Hematopoietic multipotent progenitor cell treated with erythropoietin and hydrocortisone succinate and interleukin-3 and kit ligand, for 8 days (in vitro differentiated cells): ENCODE measurements at places on chromosomes 11 and 22.

DNA sequence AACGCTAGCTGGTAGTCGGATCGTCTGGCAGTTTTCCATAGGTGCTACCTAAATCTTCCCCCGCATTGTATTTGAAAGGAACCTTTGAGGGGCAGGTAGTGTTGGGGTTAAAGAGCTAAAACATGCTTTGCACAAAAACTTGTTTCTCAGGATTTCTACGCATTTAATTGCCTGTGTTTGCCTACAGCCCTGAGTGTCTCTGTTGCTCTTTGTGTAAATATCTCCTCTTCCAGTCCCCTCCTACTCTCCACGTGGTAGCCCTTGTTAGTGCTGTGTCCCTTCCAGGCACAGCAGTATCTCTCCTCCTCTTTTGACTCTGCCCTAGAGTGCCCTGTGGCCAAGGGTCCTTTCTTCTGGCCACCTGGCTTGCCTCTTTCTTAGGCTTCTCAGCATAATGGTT lies 81.7 kb downstream of the BARX2 start:
- no peak for DNase-seq

DNA sequence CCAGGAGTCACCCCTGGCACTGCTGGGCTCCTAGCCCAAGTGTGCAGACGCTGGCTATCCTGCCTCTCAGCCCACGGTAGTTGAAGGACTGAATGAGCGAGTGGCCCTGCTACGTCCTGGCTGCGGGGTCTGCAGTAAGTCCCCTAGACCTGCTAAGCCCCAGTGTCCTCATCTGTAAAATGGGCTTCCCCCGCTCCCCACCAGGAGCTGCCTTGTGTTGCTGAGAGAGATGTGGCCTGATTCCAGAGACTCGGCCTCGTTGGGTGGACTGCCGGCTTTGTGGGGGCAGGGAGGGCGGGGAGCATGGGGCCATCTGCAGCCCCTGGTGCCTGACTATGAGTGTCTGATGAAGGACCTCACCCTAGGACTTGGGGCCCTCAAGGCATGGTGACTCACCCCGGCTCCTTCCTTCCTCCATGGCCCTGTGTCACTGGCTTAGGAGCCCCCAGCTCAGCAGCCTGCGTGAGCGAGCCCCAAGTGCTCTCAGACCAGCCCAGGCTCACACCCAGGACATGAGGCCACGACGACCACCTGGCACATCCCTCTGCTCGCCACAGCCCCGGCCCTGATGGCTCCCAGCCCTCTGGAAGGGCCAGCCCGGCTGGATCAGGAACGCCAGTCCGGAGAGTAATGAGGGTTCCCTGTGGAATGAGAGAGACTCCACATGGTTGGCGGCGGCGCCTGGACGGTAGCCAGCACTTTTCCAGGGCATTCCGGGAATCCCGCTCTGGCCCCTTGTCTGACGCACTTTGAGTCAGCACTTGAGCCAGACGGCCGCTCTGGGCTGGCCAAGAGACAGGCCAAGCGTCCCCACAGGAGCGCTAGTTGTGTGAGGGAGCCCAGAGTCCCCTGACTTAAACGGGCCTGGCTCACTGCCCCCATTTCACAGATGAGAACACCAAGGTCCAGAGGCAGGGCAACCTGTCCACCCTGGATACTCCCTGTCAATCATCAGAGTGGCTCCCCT lies 50.5 kb upstream of the SHISAL1 start:
- DNase-seq = no peak

DNA sequence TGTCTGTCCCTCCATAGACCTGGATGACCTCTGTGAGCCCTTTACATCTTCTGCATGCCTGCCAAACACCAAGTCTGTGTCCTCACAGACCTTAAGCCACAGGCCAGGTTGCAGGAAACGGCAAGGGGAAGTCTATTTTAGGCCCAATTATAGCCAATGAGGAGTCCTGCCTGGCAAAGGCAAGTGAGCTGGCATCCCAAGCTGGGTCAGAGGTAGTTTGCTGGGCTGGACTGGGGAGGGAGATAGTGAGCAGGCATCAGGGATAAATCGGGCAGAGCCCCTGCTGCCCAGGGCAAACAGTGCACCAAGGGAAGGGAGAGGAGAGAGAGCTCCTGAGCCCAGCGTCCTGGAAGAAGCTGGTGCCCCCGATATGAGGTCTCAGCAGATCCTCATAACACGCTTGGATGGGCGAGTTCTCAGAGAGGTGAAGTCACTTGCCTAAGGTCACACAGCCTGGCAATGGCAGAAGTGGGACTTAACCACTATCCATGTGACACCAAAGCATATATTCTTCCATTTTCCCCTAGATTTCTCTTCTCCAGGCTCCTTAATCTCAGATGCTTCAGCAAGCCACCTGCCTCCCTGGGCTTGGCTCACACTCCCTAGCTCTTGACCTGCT lies 3.7 kb upstream of the RELT start:
- peak; percentile 47 for DNase-seq

GRCh38 chr11:94183251-94183885 lies 54.7 kb downstream of the PANX1 start:
- no peak for DNase-seq

GRCh38 chr11:70326365-70326811 lies 55.9 kb downstream of the PPFIA1 start:
- DNase-seq = no peak

DNA sequence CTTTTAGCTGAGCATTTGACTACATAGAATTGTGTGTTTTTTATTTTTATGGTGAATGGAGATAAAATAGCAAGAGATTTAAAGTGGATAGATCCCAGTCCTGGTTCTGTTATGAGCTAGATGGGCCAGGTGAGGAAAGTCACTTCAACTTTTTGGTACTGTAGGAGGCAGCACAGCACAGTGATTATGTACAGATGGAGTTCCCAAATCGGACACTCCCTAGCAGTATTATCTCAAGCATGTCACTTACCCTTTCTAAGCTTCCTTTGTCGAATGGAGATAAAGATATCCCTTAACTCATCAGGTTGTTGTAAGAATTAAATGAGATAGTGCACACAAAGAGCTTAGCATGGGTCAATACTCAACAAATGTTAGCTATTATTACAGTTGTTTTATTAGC lies 5.3 kb downstream of the EXPH5 start:
- DNase-seq = peak; percentile 5
